Inflammatory macrophage (primary cell): ENCODE measurements at places on chromosomes 1 and 21.

DNA sequence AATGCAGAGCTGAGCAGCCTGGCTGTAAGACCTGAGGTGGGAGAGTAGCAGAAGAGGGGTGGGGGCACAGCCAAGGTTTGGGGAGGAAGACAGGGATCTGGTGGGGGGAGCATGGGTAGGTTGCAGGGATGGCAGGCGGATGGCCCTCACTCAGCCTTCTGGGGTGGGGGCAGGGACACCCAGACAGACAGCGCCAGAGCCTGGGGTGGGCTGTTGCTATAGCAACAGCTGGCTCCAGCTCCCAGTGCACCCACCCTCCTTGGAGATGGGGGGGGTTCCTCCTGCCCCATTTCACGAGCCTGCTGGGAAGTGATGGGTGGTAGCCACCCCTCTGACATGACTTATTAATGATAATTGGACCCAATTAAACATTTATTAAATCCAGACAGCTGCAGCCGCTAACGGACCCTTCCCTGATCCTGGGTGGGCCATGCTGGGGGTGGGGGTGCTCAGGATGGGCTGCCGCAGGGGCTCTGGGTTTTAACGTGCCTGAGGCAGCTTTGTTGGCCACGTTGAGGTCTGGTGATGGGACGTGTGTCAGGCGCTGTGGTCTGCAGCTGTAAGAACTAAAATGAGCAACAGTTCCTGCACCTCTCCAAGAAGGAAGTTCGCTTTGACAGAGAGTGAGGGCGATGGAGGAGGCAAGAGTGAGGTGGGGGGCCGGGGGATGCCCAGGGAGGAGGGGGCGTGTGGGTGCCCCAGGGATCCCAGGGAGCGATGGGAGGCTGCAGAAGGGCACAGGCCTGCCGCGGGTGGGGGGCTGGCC is 19.4 kb downstream of the AGRN start:
- DNase-seq = peak; percentile 41

DNA sequence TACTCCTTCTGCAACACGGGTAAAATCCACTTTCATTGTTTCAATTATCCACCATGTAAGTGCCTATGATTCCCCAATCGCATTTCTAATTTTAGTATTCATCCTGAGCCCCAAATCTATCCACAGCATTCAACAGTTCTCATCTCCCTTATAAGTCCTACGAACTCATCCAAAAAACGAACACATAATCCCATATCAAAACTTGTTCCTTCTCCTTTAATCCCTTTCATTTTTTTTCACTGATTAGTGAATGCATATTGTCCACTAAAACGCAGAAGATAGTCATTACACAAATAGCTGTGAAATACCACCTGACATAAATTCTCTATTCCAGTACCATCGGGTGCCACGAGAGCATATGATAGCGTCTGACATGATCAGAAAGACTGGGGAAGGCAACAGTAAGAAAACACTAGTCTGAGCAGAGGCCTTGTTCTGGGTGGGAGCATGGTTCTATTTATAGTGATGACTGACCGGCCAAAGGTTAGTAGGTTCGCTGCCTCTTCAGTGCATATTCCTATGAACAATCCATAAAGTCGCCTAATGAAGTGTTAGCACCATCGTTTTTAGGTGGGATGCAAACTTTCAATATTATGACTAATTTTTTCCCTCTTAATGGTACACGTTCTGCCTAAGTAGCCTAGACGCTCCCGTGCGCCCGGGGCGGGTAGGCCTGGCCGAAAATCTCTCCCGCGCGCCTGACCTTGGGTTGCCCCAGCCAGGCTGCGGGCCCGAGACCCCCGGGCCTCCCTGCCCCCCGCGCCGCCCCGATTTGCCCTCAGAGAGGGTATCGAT is 648 bp downstream of the ATP5PF start:
- DNase-seq = peak; percentile 67

DNA sequence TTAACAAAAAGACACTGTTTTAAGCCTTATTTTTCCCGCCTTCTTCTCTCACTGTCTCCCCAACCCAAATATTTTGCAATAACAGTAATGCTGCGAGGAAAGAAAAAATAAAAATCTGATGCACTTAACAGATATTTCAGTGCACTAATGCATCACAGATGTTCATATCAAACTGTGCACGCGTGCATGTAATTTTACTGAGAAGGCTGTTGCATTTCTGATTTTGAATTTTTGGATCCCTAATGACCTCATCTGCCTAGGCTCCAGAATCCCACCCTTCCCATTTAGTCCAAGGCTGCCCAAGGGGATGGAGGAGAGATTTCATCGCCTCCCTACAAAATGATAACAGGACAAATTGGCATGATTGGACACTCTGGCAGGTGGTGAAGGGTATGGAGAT is 5.5 kb downstream of the TRABD2B start:
- no peak for DNase-seq

- DNase-seq = no peak
Observed at GRCh38 chr1:40621821-40622450, 43.5 kb downstream of the RIMS3 start.

DNA sequence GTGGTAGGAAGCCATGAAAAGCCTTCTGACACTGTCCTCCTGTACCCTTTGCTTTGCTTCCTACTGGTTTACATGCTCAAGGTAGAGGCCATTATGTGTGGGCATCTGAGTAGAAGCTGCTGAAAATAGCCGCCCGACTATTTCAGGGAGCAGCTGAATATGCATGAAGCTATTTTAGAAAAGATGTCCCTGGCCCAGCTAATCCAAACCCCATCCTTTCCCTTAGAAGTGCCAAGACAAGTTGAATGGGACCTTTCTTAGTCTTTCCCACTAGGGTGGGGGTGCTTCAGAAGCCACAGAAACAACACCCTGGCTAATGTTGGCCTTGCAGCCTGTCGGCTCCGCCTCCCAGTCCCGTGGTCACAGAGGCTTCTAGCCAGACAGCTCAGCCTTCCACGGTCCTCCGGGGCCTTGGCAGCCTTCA is 205.1 kb upstream of the EDN2 start:
- DNase-seq = no peak

- no peak for DNase-seq
Observed at GRCh38 chr1:19338323-19338762, 26.2 kb downstream of the SLC66A1 start.

- DNase-seq = no peak
Observed at GRCh38 chr1:235683653-235684052, 34.1 kb upstream of the GNG4 start.
